Trophoblast cell (in vitro differentiated cells and primary cell): ENCODE measurements at places on chromosomes 2 and 18.

- no peak for DNase-seq
Observed at GRCh38 chr2:39368846-39369245, 68.2 kb downstream of the MAP4K3 start.

- no peak for DNase-seq
Observed at GRCh38 chr2:71888751-71889445, 258.8 kb downstream of the CYP26B1 start.

- DNase-seq, result no peak
Observed at GRCh38 chr2:69665152-69665551, 21.6 kb upstream of the AAK1 start.

GRCh38 chr2:88133875-88134274, 6.0 kb upstream of the FABP1 start:
- DNase-seq, result no peak

GRCh38 chr2:96528006-96528699, 8.4 kb upstream of the ARID5A start:
- DNase-seq, result peak; percentile 34

- no peak for DNase-seq
Observed at GRCh38 chr18:74933930-74934329, 275.0 kb downstream of the PTGR3 start.

DNA sequence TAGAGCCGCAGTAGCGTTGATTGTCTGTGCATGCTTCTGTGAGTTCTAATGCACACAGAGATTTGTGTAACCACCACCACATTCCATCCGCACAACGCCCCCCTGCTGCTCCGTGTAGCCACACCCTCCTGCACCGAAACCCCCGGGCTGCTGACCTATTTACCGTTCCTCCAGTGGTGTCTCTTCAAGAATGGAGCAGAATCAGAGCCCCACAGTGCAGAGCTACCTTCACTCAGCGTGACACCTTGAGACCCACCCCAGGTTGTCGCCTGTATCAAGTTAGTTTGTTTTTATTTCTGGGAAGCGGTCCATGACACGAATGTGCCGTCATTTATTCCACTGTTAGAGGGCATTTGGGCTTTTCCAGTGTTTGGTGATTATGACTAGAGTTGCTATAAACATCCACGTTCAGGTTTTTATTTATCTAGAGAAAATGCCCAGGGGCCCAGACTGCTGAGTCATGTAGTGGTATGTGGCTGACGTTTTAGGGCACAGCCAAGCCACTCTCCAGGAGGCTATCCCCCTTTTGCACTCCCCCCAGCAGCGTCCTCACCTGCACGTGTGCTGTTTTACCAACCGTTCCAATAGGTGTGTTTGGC, 266.8 kb downstream of the NDUFA10 start:
- DNase-seq, result no peak

DNA sequence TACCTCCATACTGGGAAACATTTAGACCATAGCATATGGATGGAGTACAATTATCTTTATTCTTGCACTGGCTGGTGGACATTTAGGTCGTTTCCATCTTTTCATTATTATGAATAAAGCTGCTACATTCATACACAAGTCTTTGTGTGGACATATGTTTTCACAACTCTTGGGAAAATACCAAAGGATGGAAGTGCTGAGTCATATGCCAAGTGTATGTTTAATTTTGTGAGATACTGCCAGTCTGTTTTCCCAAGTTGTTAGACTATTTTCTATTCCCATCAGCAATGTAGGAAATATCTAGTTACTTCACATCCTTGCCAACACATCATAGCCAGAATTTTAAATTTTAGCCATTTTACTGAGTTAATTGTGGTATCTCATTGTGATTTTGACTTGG, 91.5 kb downstream of the GALNT13 start:
- DNase-seq, result no peak

GRCh38 chr2:190663839-190664238, 15.0 kb downstream of the NAB1 start:
- DNase-seq, result no peak

DNA sequence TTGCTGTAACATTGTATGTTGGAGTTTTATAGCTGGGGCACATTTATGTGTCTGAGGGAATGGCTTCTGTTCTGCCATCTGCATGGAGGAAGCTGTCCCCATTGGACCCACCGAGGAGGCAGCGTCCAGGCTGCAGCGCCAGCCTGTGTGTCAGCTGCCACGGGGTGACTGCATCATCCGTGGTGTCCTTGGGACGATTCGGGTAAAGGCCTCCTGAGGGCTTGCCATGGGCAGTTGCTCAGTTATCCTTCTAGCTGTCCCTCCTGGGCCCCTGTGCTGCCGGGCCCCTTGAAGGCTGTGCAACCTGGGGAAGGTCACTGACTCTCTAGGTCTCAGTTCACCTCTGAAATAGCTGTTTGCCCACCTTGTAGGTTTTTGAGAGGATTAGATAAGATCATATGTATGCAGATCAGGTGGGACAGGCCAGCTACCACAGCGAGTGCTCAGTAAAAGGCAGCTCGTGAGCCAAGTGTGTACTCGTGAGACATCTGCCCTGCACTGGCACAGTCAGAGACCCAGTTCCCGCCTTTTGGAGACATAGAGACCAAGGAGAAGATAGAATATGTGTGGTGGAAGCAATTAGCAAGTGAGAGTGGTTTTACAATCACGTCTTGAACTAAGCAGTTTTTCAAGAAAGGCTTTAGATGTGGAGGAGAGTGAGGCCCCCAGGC, 10.6 kb downstream of the LDLRAD4 start:
- DNase-seq, result no peak

DNA sequence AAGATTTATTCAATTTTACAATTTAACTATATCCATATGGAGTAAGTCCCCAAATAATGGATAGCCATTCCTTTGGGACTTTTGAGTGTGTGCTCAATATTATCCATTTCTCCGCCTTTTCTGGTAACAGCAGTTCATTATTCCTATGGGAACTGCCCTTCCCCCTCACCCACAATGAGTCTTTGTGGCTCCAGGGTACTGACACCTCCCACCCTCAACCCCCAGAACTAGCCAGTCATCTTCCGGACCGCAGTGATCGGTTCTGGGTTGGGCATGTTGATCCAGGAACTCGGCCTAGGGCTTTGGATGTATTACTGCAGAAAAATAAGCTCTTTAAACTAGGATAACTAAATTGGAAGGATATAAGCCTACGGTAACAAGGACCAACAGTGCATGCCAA, 45.4 kb upstream of the CCDC150 start:
- no peak for DNase-seq

DNA sequence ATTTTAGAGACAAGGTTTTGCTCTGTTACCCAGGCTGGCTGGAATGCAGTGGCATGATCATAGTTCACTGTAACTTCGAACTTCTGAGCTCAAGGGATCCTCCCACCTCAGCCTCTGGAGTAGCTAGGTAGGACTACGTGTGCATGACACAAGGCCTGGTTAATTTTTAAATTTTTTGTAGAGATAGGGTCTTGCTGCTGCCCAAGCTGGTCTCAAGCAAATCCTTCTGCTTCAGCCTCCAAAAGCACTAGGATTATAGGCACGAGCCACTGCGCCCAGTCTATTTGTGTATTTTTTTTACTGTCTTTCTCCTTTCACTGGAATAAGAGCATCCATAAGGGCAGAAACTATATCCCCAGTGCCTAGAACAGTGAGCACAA, 89.3 kb downstream of the PLEKHM3 start:
- DNase-seq, result no peak

DNA sequence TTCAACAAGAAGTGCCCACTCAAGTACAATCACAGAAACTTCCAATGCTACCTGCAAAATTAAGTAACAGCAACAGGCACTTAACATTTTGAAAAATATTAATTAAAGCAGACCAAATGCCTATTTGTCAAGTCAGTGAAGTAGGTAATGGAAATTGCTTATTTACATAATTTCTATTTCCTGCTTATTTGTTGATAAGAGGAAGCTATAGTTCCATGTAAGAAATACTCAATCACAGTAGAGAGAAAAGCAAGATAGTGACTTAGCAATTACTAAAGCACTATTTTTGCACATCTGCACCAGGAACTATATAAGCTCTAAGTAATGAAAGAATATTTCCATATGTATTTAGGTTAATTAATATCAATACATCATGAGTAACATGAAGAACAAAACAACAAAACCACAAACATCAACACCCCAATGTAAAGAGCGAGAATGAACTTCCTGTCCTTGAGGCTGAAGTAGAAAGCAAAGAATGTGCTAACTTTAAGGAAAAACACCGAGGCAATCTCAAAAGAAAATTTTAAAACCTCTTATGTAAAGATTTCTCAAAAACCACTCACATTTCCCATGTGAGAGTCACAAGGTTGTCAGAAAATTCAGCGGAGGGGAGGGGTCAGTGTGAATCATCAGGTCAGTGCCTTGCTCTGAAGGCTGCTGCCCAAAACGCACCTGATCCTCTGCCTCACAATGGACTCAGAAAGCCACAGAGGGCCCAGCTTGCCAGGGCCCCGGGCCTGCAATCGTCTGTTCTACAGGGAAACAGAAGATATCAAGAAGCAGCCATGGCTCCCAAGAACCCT, 12.5 kb downstream of the NPC1 start:
- peak; percentile 73 for DNase-seq

GRCh38 chr2:71659868-71660518, 206.6 kb downstream of the DYSF start:
- DNase-seq, result no peak

DNA sequence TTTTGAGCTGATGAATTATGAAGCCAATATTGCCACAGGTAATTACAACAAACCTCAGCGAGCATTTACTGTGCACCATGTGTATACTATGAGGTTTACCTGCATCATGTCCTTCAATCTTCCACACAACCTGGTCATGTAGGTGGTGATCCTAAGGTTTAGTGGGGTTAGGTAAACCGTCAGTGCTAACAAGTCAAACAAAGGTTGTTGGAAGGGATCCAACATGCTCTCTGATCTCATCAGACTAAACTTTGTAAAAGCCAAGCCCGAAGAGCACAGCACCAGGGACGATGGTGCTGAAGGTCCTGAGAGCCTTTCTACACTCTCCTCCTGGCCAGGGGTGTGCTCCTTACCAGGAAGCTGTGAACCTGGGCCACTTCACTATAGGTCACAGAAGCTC, 29.4 kb downstream of the SH3YL1 start:
- DNase-seq, result no peak

DNA sequence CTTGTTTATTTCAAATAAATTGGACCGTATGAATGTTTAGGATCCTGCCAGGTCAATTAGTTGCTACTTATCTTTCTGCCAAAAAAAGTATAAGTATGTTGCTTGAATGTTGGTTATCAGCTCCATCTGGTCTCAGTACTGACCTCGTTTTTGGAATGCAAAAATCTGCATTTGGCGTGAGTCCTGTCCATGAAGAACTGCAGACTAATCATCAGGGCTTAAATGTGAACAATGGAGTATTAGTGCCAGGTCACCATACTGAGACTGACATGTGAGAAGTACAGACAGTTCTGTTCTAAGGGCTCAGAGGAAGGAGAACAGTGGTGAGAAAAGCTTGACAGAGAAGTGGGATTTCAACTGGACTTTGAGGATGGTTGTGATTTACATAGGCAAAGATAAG, 393.1 kb upstream of the SLC14A2 start:
- DNase-seq, result peak; percentile 17

- no peak for DNase-seq
Observed at GRCh38 chr18:37956902-37957301, 391.3 kb upstream of the CELF4 start.

GRCh38 chr18:57980573-57981307, 63.3 kb upstream of the NEDD4L start:
- DNase-seq, result no peak

DNA sequence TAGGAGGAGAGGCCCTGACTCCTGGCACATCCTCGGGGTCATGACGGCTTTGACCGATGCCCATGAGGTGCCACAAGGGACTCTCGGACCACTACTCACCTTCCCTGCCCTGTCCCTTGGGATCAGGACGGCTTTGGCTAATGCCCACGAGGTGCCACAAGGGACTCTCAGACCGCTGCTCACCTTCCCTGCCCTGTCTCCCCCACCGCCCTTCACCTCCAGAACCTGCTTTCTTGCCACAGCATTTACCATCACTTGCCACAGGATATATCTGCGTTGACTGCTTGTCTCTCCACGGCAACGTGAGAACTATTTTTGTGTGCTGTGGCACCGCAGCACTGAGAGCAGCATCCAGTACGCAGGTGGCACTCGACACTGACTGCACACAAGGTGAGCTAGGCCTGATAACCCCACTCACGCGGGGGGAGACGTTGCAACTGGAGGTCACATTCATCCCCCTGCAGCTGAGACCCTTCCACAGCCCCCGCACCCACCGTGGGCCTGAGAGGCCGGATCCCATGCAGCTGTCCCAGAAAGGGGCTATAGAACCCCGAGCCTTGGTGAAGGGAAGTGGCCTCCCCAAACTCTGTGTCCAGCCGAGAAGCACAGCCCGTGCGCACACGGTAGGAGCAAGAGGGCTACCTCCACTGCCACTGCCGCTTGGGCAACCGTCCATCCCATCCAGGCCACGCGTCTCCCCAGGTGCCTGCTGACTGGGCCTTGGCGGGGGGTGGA, 47.5 kb downstream of the ANO7 start:
- no peak for DNase-seq

DNA sequence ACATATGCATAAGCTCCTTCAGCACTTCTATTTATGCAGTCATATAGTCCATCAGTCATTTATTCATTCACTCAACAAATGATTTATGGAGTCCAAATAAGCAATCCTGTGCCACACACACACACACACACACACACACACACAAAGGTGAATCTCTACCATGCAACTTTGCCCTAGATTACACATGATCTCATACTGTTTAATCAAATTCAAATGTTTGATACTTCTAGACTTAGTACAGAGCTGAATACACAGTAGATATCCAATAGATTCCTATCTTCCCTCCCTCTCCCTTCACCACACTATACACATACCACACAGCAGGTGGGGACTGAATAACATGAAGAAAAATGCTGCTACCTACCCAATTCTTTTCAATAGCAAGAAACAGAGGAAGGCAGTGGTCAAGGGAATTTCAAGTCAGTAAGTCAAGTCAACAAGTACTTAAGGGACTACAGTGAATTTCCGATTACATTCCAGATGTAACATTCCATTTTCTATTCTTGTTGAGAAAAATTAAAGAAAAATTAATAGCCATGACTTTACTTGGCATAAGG, 65.4 kb downstream of the EPG5 start:
- DNase-seq, result no peak

- DNase-seq, result no peak
Observed at GRCh38 chr2:238790833-238791230, 57.1 kb upstream of the TWIST2 start.

DNA sequence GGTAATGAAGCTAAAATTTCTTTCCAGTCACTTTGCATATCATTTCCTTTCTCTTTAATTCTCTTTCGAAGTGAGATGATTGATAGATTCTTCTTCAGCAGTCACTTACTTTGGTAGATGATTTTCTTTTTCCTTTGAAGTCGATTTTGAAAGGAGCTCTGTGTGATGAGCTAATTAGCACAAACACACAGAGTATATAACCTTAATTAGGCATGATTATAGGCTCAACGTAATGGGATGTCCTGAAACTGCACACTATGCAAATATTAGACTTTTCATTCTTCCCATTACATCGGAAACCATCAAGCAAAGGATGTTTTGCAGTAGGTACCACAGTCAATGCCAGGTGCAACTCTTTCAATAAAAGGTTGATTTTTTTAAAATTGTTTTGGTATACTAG, 6.4 kb upstream of the CTLA4 start:
- DNase-seq, result no peak

- DNase-seq, result no peak
Observed at GRCh38 chr18:38634117-38634516, 1068.5 kb upstream of the CELF4 start.

GRCh38 chr2:285531-285930, 2.4 kb downstream of the ALKAL2 start:
- no peak for DNase-seq
